ENCODE measurements at places on chromosomes 7 and 10.

- DNase-seq: no peak
Observed at GRCh38 chr7:149715476-149715875, 57.9 kb downstream of the ZNF467 start.

DNA sequence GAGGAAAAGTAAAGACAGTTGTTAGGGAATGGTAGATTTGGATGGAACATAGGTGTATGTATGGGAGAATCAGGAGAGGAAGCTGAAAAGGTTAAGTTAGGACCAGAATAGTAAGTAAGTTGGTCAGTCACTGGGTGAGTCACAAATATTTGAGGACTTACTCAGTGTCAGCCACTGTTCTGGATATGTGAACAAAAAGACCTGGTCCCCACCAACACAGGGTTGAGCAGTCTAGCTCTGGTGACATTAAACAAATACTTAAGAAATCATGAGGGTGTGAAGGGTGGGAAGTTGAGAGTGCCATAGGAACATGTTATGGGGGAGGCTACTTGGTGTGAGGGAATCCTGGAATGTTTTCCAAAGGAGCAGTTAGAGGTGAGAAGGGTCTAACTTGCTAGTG lies 246.9 kb downstream of the PTEN start:
- DNase-seq: peak; percentile 44

GRCh38 chr10:101161494-101162299 lies 30.6 kb downstream of the TLX1 start:
- peak; percentile 74 for DNase-seq

DNA sequence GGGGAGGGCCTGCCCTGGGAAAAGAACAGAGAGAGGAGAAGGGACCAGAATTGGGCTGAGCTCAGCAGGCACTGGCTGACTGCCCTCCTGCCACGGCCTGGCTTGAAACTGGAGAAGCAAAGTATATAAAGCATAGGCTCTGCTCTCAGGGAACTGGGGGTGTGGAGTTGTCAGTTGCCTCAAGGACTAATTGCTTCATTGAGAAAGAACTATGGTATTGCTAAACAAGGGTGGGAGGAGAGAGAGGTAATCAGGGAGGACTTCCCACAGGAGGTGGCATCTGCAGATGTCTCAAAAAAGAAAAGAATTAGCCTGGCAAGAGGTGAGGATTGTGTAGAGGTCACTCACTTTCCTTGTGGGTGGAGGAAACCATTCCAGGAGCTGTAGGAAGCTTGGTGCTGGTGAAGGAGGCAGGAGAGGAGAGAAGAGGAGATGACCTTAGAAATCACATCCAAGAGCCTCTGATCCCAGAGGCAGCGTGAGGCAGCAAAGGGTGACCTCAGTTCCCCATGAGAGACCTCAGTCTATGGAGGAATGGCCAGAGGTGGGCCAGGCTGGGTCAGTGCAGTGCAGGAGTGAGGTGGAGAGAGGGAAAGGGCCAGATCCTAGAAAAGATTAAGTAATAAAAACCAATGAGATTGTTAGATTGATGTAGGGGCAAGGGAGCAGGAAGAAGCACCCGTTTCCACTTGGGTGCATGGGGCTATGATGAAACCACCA lies 2.4 kb downstream of the PILRB start:
- no peak for DNase-seq

DNA sequence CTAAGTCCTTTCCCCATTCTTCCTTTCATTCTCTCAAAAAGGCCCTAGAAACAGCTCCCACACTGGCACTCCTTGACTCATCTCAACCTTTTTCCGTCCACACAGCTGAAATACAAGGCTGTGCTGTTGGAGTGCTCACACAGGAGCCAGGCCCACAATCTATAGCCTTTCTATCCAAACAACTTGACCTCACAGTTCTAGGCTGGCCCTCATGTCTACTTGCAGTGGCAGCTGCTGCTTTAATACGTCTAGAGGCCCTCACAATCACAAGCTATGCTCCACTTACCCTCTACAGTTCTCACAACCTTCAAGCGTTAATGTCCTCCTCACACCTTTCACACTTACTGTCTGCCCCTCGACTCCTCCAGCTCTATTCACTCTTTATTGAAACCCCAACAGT lies 12.0 kb upstream of the LRRC61 start:
- DNase-seq: no peak

DNA sequence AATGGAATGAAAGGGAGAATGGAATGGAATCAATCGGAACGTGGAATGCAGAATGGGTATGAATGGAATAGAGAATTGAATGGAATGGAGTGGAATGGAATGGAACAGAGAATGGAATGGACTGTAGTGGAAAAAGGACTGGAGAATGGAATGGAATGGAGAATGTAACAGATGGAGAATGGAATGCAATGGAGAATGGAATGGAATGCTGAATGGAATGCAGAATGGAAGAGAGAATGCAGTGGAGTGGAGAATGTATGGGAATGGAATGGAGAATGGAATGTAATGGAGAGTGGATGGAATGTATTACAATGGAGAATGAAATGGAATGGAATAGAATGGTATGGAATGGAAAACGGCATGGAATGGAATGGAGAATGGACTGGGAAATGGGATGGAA lies 96.9 kb downstream of the NSUN6 start:
- no peak for DNase-seq

DNA sequence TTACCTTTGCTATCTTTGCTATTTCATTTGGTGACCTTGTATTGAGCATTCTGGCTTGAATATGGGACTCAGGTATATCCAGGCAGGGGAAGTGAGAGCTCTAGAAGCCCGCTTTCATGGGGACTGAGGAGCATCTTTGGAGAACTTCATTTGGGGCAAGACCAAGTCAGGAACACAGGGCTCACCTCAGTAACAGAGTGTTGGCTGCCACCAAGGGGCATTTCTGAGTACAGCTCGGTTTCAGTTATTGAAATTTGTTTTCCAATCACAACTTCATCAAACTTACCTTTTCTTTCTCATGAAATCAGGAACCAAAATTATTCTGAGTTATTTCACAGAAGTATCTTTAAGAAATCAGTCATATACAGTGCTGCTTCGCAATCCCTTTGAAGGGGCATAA lies 337.2 kb downstream of the C7orf25 start:
- peak; percentile 21 for DNase-seq

DNA sequence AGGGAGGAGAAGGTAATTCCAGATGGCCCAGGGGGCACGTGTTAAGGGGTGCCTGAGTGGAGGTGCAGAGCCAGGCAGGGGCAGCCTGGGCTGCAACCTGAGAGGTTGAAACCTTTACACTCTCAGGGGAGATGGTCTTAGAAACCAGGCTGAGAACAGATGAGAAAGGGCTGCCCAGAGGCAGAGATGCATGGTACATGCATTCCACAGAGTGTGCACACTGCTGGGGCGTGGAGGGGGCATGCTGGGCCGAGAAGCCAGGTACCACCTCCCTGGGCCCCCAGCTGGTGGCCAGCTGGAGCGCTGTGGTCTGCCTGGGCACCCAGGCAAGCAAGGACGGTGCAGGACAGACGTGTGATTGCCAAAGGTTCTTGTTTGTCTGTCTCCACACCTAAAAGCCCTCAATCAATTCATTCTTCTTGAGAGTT lies 14.1 kb upstream of the CSGALNACT2 start:
- no peak for DNase-seq

GRCh38 chr10:17758200-17758599 lies 6.2 kb downstream of the TMEM236 start:
- DNase-seq: no peak

GRCh38 chr10:130741901-130742855 lies 569.3 kb downstream of the TCERG1L start:
- DNase-seq: no peak

DNA sequence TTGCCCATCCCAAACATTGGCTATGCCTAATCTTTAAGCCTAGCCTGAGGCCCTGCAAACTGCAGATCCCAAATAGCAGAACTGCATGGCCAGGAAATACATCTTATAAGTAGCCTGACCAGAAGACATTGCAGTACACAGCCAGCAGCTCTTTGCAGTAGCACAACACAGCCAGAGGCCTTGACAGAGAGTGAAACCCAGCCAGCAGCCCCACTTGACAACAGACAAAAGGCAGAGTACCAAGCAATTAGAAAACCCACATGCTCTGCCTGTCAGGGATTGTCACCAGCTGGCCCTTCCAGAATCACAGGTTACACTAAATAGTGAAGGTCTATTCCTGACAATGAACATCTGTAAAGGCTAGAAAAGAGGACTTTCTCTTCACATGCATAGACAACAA lies 242.8 kb upstream of the TMEM72 start:
- DNase-seq: no peak

DNA sequence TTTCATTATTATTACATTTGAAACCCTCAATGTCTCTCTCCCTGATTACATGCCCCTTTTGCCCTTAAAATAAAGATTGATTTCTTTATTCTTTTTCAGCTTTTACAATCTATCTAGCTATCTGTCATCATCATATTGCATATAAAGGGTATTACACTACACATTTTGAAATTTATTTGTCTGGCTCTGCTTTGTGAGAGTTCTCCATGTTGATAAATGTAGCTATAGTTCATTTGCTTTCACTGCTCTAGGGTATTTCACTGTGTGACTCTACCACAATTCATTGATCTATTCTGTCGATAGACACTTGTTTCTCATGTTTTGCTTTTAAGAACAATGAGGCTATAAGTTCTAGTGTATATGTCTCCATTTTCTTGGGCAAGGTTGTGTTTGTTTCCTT lies 25.6 kb downstream of the CDK1 start:
- DNase-seq: no peak

DNA sequence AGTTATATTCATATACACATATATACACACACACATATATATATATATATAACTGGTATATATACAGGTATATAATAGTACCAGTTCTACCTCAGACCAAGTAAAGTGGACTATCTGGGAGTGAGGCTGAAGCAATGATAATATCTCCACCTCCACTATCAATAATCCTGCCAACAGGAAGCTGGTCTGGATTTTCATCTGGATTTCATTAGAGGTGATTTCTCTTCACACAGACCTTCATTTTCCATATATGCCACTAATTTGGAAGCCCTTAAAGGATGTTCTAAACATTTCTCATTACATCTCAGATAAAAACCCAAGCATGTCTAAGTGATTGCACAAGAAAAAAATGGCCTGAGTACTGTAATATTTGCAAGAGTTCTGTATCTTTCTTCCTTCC lies 1.7 kb upstream of the SLC35B4 start:
- DNase-seq: no peak

GRCh38 chr7:41624818-41625217 lies 78.1 kb downstream of the INHBA start:
- no peak for DNase-seq

Measured in SW480 (cell line).